ENCODE measurements at places on chromosomes 12 and 14. TPM values are rescaled to one million over a fixed set of nuclear protein-coding genes. Genes with fewer than 3 reads are reported as not detected.

The C12orf60 gene
- 2.2 TPM for polyA plus RNA-seq

GRCh38 chr12:27548301-27549199 lies 24.5 kb downstream of the PPFIBP1 start:
- no peak for DNase-seq

- DNase-seq = no peak
These were observed 61.3 kb upstream of the METAP2 start for GRCh38 chr12:95412482-95413311.

- DNase-seq = no peak
These were observed 1206.5 kb upstream of the FLRT2 start for GRCh38 chr14:84323450-84323849.

DNA sequence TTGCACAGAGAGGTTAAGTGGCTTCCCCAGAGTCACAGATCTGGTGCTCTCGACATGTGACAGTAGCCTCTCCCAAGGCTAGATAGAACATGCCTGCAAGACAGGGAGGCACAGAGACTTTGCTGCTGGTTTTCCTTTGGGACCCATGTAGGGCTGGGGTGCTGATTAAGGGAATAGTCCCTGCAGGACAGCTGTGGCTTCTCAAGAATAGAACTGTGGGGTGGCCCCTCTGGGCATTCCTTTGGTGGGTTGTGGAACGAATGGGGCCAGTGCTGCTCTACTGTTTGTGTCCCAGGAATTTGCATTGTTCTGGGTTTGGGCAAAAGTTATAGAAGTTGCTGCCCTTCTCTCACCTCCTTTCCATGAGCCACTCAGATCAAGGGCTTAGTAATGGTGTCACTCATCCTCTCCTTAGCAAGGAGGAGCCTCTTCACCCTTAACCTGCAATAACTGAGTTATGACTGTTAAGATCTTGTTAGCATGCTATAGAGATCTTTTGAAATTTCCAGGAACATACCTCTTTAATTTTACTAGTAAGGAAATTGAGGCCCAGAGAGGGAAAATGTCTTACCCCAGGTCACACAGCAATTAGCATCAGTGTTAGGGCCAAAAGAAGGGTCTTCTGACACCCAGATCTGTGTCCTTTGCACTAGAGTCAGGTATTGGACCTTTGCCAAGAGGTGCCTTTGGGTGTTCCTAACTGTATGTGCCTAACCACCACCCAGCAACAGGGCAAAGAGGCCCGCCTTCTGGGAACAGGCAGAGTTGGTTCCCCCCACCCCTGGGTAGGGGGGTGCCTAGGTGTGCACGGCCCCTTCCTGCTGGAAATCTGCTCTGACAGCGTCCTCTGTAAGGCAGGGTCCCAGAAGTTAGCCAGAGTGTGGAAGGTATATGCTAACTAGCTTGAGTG lies 31.4 kb downstream of the CD9 start:
- DNase-seq = no peak

DNA sequence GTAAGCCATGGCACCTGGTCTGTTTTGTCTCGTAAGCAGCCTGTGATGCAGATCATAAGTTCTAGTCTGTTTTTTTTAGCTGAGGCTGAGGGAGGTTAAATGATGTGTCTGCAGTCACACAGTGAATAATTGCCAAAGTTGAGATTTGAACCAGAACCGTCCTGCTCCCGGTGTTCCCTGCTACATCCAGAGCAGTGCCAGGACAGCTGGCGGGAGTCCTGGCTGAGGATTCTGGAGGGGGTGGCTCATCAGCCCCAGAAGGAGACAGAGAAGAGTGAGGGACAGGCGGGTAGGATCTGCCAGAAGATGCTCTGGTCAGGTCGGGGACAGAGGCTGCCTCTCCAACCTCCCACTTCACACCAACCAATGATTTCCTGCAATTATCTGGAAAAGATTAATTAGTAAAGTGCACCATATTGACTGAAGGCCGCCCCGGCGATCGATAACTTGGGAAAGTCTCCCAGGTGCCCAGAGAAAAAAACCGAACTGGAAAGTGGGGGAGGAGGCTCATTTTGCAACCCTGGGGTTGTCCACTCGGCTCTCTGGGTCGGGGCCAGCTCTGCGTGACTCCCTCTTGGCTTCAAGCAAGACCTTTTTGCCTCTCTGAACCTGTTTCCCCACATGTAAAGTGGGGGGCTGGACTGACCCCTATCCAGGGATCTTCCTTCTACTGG lies 42.1 kb downstream of the MVK start:
- DNase-seq = no peak

DNA sequence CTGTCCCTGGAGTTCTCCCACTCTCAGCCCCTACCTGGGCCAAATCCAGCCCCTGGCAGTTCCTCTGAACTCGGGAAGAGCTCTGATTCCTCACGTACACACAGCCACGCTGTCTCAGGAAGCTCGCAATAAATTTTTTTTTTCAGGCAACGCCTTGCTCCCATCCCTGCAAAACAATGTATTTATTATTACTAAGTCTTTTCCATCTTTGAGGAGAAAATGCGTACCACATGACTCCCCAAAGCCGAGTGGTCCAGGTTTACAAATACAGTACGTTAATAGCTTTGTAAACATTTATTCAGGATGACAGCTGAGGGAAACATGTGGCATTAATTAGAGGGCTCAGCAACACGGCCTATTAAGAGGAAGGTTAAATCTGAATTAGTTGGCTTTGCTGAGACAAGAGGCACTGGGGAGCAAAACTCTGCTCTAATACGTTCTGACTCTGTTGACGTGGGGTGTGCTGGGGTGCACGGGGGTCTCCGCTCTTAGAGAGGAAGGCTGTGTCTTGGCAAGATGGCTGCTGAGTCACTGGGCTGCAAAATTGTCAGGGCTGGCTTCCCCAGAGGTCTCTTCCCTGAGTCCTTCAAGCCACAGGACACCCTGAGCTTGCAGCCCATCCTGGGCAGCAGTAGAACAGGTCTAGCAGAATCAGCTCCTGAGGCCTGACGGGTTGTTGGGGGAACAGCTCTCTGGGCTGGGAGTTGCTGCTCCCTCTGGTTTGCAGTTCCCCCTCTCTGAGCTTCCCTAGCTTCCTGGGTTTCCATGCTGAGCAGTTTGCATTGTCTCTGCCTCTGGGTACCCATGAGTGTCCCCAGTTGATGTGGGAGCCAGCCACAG lies 185.2 kb upstream of the TBX3 start:
- no peak for DNase-seq

Data from thymus (tissue), 14 donors.